ENCODE measurements at places on chromosomes 1 and 21.

- DNase-seq = no peak
These were observed 2.5 kb downstream of the UBASH3A start for GRCh38 chr21:42406201-42406621.

GRCh38 chr1:9984253-9984652 lies 12.8 kb upstream of the RBP7 start:
- DNase-seq = no peak

DNA sequence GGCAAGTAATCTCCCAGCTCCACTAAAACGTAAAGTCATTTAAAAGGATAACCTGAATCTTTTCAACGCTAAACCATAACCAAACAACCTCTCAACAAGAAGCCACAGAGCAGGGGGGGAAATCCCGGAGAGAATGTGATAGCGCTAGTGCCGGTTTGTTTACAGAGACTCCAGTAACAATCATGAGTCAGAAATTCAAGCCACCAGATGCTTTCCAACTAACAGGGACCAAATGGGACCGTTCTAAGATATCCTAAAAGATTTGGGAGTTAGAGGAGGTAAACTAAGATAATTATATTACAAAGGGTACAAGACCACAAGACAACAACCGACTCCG lies 825 bp downstream of the DCAF8 start:
- DNase-seq = no peak

GRCh38 chr1:60133000-60133673 lies 59.6 kb upstream of the C1orf87 start:
- DNase-seq = no peak

All from Right ventricle myocardium superior (tissue), 1 donor.